Activated naive CD4-positive, alpha-beta T cell treated with Interleukin-2 at 50 U/mL for 16 hours (primary cell): ENCODE measurements at places on chromosomes 7 and 10.

GRCh38 chr10:93542358-93542791 lies 24.1 kb upstream of the FFAR4 start:
- DNase-seq, result no peak

GRCh38 chr10:6229746-6230145 lies 27.0 kb downstream of the PFKFB3 start:
- no peak for DNase-seq

DNA sequence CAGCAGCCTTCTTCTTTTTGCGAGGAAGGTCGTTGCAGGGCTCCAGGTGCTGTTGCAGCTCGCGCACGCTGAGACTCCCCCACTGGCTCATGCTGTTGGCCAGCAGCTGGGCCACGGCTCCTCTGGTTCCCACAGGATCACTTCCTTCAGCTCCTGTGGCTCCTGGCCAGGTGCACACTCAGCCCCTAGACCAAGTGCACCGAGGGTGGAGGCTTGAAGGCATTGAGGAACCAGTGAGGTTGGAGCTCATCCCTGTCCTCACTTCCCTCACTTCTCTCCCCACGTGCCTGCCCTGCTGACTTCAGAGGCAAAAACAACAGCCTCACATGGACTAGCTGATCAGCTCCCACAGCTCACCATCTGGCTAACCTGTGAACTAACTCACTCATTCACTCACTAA lies 46.2 kb upstream of the ADRB1 start:
- DNase-seq, result no peak

DNA sequence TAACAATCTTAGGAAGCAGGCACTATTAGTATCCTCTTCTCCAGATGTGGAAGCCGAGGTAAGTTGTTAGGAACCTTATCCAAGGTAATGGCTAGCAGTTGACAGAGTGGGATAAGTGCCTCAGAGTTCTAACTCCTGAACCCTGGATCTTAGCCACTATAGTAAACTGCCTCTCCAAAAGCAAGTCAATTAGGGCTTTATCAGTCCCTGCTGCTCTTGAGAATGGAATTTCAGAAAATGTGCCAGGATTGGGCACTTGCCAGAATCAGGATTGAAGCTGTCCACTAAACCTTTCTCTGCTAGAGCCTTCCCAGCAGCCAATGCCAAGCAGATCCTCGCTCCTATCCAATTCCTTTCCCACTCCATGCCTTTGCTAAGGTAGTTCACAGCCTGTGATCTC lies 777.5 kb upstream of the POM121L12 start:
- no peak for DNase-seq

DNA sequence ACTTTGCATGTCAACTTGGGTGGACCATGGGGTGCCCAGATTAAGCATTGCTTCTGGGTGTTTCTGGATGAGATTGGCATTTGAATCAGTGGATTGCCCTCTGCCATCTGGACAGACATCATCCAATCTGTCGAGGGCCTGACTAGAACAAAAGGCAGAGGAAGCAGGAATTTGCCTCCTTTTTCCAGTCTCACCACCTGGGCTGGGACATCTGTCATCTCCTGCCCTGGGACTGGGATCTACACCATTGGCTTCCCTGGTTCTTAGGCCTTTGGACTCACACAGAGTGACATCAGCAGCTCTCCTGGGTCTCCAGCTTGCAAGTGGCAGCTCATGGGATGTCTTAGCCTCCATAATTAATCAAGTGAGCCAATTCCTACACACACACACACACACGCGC lies 10.3 kb downstream of the SLC13A4 start:
- no peak for DNase-seq

DNA sequence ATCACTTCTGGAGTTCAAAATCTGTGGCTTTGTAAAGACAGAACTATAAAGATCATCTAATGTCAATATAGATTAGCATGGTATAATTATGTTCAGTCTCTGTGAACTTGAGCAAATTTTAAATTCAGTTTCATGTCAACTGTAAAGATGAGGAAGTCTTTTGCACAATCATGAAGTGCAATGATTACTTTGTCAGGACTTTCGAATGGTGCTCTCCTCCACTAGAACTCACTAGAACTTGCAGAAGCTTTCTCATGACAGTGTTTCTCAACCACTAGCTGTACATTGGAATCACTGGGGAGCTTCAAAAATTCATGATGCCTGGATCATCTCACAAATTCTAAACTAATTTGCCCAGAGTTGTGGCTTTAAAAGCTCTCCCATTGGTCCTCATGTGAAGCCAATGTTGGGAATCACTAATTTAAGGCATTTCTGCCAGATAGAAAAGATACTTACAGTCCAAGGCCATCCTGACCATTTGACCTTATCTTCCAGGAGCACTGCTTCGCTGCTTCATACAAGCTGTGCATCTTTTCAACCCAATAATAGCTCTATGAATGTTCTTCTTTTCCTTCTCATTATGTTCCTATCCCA lies 12.9 kb downstream of the OR2AE1 start:
- DNase-seq, result no peak

DNA sequence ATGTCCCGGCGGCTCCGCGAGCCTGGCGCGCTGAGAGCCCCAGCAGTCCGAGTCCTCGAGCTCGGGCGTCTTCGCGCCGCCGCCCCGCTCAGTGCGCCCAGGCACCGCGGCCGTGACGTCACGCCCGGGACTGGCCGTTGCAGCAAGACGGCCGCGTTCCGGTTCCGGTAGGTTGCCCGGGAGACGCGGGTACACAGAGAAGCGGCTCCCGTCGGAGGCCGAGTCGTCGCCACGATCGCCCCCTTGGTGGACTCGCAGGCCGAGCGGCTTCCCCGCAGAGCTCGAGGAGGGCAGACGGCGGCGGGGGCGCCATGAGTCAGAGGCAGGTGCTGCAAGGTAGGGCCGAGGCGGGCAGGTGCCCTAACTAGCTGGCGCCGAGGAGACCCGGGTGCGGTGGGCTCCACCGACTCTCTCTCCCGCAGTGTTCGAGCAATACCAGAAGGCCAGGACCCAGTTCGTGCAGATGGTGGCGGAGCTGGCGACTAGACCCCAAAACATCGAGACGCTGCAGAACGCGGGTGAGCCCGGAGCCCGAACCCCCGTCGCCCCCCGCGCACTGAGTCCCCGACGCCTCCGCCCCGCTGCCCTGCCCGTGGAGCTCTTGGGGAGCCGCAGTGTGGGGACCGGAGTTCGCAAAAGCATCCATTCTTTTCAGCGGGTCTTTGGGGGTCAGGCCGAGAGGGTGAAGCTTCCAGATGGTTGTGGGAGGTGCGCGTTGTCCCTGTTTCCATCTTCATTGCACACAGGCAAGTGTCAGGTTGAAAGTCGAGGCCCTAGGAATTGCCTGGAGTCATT lies at the start of gene SPAG6:
SPAG6 (plus strand) TSS at position 196 of the 795 bp plus-strand sequence; CDS start at position 312, 116 bp downstream.
- peak; percentile 38 for DNase-seq

DNA sequence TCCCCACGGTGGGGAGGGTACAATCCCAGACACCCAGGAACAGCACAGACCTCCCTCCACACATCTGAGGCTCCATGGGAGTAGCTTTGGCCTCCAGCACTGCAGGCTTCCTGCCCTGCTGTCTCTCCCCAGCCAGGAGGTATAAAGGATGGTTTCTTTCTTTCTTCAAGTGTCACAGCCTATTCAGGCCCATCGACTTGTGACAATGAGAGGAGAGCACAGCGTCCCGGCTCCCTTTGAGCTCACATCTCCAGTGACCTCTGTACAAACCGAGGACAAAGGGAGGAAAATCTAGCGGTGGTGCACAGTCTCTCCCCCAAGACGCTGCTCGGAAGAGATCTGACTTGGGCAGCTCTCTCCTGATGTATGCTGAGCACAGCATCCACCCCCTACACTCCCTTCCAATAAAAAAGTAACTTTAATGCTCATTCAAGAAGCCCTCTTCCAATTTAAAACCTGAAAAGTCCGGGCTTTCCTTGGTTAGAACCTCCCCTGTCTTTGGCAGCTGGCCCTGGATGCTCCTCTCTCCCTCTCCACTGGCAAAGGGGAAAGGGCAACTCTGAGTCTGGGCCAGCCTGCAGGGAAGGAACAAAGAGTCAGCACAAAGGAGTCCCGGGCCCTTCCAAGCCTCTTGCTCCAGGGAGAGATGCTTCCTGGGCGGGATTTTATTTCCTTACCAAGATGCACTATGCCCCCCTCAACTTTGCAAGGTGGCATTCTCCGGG lies 18.0 kb downstream of the CHST15 start:
- DNase-seq, result no peak

DNA sequence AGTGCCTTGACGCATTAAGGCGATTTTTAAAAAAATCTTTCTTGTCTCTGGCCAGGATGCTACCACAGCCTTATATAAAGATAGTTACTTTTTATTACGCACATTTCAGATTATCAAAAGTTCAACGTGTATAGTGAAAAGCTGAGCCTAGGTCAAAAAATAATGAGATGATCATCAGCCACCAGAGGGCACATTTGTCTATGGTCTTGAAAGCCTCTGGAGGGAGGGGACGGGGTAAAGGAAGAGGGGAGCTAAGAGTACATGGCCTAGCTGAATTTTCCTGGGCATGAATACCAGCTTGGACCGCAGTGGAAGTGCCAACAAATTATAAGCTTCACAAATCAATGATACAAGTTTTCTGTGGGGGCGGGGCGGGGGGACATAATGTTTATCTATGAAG lies 285.9 kb upstream of the SMIM30 start:
- no peak for DNase-seq

DNA sequence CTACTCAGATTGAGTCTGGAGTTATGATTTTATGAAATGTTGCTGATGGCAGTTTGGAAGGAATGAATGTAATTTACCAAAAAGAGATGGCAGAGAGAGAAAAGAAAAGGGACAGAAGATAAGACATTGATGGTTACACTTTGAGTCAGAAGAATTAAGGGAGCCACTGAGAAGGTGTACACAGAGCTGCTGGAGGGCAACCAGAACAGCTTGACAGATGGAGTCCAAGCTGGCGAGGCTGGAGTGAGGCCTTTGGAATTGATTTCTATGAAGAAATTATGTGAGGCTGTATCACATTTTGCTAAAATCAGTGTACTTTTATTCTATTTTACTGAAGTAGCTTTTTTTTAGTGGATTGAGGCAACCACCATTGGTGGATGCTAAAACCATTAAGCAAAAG lies 740.5 kb downstream of the REEP3 start:
- no peak for DNase-seq

DNA sequence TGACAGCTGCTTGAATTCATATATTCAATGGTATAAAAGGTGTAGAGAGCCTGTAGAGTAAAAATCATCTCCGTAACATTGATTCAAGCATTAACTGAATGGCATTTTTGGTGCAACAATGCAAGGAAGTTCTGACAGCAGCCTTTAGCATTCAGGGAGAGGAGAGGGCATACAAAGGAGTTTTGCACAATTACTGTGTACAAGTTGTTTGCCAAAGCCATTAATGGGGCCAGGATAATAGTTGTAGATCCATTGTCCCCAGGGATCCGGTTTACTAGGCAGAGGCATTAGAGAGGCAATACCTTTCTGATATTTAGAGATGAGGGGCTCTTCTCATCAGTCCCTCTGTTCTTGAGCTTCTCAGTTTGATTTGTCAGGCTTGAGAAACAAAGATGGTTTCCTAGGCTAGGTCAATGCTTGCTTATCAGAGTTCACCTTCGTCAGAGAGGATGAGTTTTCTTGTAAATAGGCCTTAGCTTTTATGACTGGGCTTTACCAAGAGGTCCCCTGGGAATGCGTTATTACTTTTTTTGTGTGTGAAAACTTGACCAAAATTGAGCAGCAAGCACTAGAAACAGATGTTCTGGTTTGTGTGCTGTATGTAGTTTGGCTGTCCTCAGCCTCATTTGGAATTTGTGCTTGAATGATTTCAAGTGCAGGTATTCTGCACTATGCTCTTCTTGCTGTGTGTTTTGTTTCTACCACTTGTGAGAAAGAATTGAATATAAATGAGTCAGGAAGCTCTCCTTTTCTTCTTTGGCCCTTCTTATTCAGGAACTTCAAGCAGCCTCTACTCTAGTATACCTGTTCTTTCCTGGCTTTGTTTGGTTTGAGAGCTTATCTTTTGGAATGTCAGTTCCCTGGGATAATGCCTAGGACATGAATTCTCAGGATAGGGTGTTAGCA lies 32.0 kb downstream of the SND1 start:
- no peak for DNase-seq

DNA sequence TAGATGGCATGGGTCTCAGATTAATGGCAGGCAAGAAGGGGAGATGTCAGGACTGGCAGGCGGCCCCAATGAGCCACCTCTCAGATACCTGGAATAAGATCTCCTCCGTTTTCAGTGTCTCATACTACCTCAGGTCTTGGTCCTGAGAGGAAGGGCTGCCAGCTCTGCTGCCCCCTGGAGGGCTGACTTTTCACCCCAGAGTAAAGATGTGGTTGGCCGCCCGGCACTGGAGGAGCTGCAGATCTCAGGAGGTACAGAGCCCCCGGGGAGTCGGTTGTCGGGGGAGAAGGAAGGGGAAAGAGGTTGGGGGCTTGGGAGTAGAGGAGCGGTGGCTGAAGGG lies 642 bp upstream of the COL13A1 start:
- peak; percentile 16 for DNase-seq

DNA sequence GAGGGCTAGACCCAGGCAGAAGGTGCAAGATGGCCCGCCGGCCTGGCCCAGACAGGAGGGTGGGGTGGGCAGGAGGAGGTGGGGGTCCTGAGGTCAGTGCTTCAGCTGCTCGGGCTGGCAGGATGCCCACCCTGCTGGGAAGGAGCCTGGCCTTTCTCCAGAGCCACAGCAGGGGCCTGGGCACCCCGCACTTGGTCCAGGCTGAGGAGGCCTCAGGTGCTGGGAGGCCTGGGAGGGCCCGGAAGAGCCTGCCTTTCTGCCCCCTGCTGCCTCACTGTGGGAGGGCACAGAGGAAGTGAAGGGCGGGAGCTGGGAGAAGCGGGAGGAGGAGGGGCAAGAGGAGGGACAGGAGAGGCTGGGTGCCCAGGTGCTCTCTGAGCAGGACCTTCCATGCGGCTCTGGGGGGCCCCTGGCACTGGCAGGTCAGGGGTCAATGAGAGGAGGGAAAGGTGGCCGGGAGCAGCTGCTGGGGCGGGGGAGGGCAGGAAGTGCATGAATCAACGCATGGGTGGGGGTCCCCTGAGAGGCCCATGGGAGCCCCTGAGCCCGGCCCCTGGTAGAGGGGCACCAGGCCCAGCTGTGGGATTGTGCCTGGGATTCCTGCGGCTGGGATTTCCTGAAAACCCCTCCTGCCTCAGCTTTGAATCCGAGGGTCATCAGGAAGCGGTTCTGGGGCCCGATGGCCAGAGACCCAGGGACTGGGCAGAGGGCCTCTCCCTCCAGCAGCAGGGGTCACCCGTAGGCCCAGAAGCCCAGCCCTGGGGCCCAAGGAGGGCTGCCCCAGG lies 49.9 kb downstream of the PWWP2B start:
- peak; percentile 65 for DNase-seq

GRCh38 chr10:20890491-20891337 lies 6.4 kb downstream of the NEBL start:
- DNase-seq, result no peak

- no peak for DNase-seq
Measured at GRCh38 chr10:12434277-12434676, 84.9 kb downstream of the CAMK1D start.

DNA sequence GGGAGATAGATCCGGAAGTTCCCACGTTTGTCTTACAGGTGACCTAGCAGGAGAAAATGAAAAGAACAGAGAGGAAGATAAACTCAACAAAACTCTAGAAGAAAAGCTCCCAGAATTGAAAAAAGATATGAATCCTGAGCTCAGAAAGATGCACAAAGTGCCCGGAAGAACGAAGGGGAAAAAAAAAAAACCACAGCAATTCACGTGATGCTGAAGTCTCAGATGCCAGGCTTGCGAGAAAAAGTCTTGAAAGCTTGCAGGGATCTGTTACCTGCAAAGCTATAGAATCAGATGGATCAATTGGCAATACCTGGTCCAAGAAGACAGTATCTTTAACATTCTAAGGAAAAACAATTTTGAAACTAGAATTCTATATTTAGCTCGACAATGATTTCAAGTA lies 33.5 kb downstream of the CARD11 start:
- no peak for DNase-seq
